ENCODE measurements at places on chromosomes 2 and 18.

DNA sequence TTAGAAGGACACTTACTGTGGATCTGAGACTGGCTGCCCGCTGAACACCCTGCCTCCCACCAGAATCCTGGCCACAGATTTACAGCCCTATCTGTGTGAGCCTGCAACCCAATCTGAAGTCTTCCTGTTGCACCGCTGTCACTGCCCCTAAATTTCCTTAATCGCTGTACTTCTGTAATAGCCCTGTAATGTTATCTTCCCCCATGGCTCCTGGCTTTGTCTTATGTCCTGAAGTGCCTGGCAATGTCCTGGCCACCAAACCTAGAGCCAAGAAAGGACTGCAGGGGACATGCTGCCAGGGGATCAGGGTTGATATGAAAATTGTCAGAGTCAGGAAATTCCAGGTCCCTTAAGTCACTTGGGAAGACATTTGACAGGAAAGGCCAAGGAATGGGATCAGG lies 52.7 kb downstream of the FHOD3 start:
- no peak for DNase-seq

GRCh38 chr18:69557282-69557681 lies 156.6 kb downstream of the DOK6 start:
- no peak for DNase-seq

GRCh38 chr2:17271416-17271815 lies 246.8 kb downstream of the RAD51AP2 start:
- DNase-seq, result no peak

- DNase-seq, result peak; percentile 14
Measured at GRCh38 chr18:63266888-63267790, 52.4 kb downstream of the BCL2 start.
